Suppressor macrophage treated with lipopolysaccharide for 4 hours (primary cell): ENCODE measurements at places on chromosomes 13 and 19.

DNA sequence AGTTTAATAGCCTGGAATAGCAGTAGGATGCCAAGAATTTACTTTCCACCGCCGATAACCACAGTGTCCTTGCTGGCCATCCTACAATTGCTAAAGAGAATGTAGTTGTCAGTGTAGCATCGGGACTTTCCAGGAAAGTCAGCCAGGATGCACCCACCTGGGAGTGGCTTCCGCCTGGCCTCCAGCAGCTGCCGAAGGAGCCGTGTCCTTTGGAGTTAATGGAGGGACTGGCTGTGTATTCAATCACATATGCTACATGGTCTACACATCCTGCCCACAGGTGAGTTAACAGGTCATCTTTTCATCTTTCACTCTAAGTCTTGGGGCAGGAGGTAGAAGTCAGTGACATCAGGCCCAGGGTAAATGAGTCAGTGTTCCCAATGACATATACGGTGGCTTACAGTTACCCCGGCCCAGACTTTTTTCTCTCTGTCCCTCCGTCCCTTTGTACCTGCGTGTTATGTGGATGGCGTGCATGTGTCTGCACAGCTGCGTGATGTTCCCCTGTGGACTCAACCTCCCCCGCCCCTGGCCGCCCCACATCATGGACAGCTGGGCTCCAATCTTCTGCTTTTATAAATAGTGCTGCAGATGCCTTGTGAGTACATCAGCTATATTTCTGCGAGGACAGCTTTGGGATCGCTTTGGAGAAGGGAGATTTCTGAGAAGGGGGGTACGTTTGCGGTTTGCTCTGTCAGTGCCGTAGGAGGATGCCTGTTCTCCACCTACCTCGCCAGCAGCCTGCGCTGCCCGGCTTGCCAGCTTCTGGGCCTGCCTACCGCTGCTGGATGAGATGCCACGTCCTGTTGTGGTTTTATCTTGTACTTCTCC, 63.1 kb downstream of the ATP11A start:
- no peak for DNase-seq

DNA sequence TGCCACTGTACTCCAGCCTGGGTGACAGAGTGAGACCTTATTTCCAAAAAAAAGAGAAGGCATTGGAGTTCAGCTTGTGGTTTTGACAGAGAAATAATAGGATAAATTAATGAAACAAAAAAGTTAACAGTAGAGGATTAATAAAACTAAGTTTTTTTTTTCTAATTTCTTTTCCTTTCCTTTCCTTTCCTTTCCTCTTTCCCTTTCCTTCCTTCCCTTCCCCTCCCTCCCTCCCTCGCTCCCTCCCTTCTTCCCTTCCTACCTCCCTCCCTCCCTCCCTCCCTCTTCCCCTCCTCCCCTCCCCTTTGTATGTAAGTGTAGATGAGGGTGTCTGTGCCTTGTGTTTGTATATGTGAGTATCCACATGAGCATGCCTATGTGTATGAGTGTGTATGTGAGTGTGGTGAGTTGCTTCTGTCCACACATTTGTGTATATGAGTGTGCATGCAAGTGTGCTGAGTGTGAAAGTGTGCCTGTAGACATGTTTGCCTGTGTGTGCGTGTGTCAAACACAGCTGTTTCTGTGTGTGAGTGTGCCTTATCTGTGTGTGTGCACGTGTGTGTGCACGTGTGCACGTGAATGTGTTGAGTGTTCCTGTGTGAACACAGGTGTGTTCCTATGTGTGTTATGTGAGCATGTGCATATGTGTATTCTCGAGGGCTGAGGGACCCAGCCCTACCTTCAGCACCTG, 12.5 kb upstream of the MZF1 start:
- DNase-seq, result no peak

- no peak for DNase-seq
Measured at GRCh38 chr19:30207357-30207756, 164.8 kb upstream of the ZNF536 start.

GRCh38 chr13:110396476-110396875, 89.4 kb downstream of the COL4A2 start:
- DNase-seq, result no peak

DNA sequence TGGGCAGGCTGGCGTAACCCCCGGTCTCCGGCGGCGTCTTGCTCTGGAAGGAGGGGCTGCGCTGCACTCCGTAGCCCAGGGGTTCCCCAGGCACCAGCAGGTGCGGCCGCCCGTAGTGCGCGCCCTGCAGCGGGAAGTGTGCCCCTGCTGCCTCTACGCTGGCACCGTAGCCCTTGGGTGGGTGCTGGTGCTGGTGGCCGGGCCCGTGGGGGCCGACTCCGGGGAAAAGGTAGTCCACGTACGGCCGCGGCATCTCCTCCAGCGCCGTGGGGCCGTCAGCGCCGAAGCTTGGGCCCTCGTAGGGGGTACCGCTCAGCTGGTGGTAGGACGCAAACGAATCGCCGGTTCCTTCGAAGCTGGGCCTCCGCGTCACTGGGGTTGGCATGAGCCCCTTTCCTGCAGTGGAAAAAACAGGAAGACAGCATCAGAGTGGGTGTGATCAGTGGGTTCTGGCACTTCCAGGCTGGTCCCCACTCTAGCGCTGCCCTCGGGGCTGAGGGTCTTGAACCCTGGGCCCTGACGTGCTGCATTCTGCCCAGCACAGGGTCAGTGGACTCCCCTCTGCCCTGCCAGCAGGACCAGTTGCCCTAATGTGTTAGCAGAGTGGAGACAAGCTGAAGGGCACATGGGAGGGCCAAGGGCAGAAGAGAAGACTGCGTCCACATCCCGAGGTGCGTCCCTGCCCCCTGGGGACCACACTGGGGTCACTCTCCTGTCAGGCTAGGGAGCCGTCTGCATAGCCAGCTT, 72.3 kb downstream of the LATS2 start:
- no peak for DNase-seq

GRCh38 chr13:77979721-77980385, 61.2 kb upstream of the EDNRB start:
- no peak for DNase-seq

GRCh38 chr19:47615230-47615629, 6.3 kb downstream of the BICRA start:
- DNase-seq, result no peak

DNA sequence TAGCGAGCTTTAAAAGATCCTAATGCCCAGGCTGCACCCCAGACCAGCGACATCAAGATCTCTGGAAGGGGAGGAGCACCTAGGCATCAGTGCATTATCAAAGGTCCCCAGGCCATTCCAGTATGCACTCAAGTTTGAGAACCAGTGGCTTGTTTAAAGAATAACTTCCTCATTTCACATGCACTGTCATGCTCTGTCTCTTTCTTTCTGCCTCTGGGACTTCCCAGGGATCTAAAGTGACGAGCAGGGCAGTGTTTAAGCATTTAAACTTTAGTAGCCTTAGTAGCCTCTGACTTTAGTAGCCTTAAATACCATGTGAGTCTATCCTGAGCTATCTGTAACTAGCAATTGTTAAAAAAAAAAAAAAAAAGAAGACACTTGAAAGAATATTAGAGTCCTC, 8.9 kb upstream of the FARP1 start:
- DNase-seq, result peak; percentile 63

DNA sequence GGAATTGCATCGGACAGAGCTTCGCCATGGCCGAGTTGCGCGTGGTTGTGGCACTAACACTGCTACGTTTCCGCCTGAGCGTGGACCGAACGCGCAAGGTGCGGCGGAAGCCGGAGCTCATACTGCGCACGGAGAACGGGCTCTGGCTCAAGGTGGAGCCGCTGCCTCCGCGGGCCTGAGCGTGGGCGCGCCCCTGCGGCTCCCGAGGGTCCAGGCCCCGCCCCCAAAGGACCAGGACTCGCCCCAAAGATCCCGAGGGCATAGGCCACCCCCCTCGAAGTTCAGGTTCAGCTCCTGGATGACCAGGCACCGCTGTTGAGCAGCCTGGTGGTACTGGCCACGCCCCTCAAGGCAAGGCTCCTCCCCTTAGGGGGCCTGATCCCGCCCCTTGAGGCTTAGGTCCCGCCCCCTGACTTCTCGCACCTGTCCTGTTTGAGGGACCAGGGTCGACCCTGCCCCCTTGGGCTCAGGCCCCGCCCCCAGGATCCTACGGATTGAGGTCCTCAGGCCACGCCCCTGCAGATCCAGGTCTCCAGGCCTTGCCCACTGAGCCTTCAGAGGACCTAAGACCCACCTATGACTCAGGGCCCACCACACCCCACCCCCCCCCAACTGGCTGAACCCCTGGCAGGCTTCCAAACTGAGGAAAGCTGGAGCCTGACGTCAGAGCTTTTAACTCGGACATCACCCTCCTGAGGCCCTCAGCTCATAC, 43.1 kb downstream of the CYP4F22 start:
- peak; percentile 6 for DNase-seq

DNA sequence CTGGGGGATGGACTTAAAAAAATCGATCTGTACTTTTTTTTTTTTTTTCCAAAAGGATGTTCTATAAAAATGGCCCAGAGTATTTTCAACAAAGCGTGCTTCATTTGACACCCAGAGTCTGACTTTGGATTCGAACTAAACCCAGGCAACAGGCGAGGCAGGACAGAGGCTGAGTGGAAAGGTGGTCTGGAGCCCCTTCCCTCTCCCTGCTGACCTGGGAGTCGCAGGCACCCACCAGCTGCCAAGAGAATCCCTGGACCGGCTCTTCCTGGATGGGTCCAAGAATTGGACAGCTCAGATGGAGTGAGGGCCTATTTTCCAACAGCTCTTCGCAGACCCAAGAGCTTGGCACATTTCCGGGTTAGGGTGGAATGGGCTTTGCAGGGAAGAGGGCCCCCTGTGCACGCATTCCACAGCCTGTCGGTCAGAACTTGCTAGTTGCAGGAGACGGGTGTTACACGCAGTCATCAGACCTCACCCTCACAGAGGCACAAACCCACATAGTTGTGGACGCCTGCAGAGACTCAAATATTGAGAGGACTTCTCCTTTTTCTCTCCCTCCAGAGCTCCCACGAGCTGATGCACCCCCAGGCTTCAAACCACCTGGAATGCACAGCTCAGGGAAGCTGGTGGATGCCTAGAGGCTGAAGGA, 15.2 kb downstream of the KCTD15 start:
- DNase-seq, result no peak

DNA sequence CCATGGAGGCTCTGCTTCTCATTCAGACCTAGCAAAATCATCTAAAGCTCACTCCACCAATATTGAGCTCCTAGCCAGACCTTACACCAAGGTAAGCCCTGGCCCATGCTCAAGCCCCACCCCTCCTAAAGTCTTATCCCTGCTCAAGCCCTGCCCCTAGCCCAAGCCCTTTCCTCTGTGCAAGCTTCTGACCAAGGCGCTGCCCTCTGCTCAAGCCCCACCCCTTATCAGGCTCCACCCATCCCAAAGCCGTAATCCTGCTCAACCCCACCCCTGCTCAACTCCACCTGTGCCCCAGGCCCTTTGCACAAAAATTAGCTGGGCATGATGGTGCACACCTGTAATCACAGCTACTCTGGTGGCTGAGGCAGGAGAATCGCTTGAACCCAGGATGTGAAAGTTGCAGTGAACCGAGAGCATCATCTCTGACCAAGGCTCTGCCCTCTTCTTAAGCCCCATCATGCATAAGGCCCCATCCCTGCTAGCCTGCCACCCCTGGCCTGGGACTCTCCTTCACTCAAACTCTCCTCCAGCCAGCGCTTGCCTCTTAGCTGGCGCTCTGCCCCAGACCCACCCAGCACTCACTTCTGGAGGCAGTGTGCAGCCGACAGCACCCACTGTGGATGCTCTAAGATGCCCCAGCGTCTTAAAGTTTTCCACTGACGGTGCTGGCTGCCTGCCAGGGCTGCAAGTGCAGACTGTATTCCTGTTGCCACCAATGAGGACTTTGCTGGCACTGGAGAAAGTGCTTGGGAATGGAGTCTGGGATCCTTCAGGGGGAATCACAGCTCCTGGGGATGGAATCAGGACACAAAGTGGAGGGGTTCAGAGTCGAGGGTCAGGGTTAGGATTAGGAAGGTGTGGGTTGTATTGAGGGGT, 16.5 kb downstream of the KLK4 start:
- no peak for DNase-seq

- no peak for DNase-seq
Measured at GRCh38 chr19:19468424-19469050, 46.8 kb downstream of the TSSK6 start.

- DNase-seq, result peak; percentile 94
Measured at GRCh38 chr19:14402332-14403144, 16.6 kb downstream of the DDX39A start.

DNA sequence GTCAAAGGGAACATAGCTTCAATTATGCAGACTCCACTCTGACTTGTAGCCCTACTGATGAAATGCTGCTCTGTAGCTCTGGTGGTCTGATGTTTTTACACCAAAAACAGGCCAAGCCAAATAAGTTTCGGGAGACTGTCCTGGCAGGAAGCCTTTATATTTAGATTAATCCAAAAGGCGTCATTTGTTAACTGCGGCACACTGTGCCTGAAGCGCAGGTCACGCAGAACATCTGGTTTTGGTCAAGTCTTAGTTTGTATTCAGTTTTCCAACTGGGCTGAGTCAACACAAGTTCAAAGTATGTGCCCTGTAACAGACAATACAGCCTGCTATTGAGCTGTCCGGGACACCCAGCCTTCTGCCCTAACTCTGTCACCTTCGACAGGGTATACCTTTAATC, 154.6 kb upstream of the IPO5 start:
- no peak for DNase-seq

GRCh38 chr13:76894401-76895110, 8.4 kb upstream of the KCTD12 start:
- DNase-seq, result peak; percentile 28

GRCh38 chr19:14363183-14364097, 17.8 kb upstream of the ADGRE5 start:
- DNase-seq, result peak; percentile 43

GRCh38 chr13:20142927-20143480, 17.8 kb downstream of the GJA3 start:
- no peak for DNase-seq

DNA sequence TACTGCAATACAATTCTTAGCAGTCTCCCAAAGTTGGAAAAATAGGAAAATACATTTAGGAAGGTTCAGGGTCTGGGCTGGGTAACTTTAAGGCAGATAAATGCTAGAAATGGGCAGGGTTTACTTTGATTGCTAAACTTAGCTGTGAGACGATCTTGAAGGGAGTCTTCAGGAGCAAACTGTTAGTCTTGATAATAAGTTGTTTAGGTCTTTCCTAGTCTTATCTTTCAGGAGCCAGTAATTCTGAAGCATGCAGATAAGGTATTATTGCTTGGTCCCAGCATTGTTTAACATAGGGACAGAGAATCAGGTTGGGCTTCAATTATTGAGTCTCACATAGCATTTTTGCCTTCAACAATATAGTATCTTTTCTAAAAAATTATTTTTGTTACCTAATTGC, 262.4 kb upstream of the MIR17HG start:
- DNase-seq, result no peak

DNA sequence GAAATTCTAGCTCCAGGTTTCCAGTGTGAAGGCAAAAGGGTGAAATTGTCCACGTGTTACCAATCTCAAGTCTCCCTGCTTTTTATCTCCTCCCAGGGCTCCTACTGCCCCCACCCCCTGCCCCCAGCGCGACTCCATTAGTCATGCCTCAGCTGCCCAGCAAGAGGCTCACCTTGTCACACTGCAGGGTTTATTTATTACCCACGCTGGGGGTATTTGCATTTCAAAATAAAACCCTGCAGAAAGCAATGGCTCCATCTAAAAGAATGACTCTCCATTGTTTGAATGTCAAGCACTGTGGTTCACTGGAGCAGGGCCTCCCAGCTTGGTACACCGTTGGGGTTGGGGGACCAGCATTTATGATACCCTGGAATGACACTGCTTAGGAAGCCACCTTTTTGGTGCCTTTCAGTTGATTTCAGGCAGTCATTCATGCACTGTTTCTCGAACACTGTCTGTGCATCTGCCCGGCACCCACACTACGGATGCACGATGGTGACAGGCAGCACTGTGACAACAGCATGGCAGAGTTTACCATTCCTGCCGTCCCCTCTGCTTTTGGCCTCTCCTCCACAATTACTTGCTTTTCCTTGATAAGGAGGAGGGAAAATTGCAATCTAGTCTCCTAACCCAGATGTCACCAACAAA, 9.9 kb upstream of the POP4 start:
- DNase-seq, result no peak
